Activated T-helper 9 cell treated with anti-CD3 and anti-CD28 coated beads, Interleukin-2, amount 50 U/mL, for 16 hours (primary cell): ENCODE measurements at places on chromosomes 12 and 14.

- DNase-seq, result no peak
Measured at GRCh38 chr14:69768873-69769272, 1.9 kb downstream of the SRSF5 start.

- DNase-seq, result no peak
Measured at GRCh38 chr12:87160848-87161601, 868.2 kb downstream of the C12orf50 start.

- DNase-seq, result no peak
Measured at GRCh38 chr12:111143271-111143670, 222.9 kb upstream of the MYL2 start.

GRCh38 chr12:51403681-51404136, 12.5 kb upstream of the GALNT6 start:
- no peak for DNase-seq

DNA sequence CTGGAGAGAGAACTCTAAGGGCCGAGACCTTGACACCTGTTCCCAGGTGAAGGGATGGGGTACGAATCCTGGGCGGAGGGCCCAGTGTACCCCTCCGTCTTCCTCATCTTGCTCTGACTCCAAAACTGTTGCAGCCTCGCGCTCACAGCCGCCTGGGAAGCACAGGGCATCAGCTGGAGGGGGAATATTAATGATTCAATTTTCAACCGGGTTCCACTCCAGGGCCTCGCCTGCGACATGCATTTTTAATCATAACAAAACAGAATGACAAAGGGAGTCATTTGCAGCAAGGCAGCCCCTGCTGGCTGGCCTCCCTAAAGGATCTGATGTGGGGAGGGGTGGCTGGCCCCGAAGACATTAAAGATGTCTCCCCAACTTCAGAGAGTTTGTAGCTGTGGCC, 41.6 kb upstream of the ESRRB start:
- DNase-seq, result no peak

DNA sequence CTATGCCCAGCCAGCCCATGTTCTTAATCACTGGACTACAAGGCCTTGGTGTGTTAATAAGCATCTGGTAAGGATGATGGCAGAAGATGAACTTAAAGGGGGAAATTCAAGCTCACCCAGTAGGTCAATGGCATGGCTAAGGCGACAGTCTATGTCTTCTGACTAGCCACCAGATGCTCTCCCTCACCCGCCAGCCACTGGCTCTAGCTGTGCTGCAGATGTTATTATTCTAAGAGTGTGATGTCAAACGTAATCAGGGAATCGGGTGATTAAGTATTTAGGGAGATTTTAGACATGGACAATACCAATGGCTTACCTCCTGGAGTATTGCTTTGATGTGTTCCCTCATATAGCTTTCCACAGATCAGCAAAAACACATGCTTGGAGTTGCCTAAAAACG, 39.2 kb upstream of the MAX start:
- DNase-seq, result no peak

DNA sequence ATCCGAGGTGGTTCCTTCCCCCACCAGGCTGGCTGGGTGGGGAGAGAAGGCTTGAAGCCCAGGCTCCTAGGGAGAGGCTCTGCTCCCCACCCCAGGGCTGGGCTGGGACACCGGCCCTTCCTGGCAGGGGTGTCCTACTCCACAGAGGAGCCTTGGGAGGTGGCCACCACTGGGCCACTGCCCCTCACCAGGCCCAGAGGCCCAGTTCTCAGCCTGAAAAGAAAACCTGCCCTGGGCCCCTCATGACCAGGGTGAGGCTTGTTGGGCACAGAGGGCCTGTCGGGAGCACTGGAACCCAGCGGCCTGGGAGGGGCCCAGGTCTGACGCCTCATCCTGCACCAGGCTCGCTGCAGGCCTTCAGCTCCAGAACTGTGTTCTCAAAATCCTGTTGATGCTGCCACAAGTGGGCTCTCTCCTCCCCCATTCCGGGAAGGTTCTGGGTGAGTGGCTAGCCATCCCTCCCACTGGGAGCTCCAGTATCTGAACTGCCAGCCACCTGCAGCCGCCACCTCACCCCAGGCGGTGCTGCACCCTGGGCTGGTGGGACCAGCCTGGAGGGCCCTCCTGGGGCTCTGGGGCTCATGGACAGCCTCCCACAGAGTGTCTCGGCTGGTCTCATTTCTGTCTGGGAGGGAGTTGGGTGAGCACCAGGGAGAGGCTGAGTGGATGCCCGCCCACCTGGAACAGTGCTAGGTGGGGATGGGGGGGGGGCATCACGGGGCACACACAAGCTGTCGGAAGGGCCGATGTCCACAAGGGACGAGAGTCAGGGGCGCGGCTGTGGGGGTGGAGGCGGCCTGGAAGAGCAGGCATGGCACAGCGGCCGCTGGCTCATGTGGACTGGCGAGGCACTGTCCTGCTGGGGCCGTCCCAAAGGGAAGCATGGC, 11.8 kb downstream of the BAG5 start:
- no peak for DNase-seq

DNA sequence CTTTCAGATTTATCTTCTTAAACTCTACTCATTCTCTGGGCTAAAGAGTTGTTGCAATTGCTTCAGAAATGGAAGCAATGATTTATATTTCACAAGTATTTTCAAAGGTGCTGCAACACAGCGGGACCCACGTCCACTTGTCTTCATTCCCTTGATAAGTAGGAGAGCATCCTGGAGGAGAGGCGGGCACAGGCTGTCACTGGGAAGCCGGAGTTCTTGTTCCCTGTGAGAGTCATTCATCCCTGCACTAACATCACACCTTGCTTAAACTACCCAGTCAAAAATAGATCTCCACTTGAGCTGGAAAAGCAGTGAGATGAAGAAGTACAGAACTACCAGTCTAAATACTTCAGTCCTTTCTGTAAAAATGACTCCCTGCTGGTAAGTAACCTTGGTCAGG, 160.5 kb upstream of the RASSF8 start:
- DNase-seq, result no peak

- DNase-seq, result no peak
Measured at GRCh38 chr12:51511546-51512260, 79.3 kb upstream of the SCN8A start.

DNA sequence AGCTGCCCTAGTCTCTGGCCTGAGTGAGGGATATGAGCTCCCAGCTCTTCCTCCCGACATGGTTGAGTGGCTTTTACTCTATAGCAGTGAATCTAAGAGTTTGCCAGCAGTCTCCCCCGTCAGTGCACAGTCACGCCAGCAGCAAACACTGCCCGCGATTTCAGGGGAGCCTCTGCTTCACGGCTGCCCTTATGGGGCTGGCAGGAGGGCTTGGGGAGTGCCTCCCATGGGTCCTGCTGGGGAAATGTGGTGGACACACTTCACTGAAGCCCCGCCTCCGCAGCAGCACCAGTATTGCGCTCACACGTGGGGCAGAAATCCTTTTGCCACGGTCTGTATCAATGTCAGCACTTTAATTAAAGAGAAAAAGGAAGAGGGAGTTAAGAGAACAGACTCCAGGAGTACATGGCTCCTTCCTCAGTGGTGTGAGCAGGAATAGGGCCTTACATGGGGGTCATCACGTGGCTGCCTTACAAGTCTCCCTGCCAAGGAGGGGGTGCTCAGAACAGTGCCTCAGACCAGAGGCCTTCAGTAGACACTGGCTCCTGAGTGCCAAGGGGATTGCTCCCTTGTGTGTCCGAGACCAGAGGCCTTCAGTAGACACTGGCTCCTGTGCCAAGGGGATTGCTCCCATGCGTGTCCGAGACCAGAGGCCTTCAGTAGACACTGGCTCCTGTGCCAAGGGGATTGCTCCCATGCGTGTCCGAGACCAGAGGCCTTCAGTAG, 55.7 kb downstream of the SFSWAP start:
- DNase-seq, result no peak

DNA sequence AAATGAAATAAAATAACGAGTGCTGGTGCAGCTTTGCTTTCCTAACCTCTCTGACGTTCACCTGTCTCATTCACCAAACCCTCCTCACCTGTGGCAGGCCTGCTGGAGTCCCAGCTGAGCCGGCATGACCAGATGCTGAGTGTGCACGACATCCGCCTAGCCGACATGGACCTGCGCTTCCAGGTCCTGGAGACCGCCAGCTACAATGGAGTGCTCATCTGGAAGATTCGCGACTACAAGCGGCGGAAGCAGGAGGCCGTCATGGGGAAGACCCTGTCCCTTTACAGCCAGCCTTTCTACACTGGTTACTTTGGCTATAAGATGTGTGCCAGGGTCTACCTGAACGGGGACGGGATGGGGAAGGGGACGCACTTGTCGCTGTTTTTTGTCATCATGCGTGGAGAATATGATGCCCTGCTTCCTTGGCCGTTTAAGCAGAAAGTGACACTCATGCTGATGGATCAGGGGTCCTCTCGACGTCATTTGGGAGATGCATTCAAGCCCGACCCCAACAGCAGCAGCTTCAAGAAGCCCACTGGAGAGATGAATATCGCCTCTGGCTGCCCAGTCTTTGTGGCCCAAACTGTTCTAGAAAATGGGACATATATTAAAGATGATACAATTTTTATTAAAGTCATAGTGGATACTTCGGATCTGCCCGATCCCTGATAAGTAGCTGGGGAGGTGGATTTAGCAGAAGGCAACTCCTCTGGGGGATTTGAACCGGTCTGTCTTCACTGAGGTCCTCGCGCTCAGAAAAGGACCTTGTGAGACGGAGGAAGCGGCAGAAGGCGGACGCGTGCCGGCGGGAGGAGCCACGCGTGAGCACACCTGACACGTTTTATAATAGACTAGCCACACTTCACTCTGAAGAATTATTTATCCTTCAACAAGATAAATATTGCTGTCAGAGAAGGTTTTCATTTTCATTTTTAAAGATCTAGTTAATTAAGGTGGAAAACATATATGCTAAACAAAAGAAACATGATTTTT, 17.1 kb upstream of the AMN start:
- no peak for DNase-seq

DNA sequence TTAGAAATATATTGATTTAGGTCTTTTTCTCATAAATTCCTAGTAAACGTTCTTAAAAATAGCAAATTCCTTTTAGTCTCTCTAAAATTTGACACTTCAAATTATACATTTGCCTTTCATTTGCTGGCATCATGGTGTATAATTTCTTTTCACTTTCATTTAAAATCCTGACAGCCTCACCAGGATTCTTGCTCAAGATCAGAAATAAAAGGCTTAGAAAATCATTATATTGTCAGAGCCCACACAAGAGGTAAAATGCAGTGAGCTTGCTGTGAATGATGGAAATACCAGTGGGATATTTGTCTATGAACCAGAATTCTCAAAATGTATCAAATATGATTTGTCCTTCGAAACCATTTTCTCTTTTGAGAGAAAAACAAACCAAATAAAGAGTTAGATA, 78.2 kb upstream of the PIK3C2G start:
- DNase-seq, result no peak

DNA sequence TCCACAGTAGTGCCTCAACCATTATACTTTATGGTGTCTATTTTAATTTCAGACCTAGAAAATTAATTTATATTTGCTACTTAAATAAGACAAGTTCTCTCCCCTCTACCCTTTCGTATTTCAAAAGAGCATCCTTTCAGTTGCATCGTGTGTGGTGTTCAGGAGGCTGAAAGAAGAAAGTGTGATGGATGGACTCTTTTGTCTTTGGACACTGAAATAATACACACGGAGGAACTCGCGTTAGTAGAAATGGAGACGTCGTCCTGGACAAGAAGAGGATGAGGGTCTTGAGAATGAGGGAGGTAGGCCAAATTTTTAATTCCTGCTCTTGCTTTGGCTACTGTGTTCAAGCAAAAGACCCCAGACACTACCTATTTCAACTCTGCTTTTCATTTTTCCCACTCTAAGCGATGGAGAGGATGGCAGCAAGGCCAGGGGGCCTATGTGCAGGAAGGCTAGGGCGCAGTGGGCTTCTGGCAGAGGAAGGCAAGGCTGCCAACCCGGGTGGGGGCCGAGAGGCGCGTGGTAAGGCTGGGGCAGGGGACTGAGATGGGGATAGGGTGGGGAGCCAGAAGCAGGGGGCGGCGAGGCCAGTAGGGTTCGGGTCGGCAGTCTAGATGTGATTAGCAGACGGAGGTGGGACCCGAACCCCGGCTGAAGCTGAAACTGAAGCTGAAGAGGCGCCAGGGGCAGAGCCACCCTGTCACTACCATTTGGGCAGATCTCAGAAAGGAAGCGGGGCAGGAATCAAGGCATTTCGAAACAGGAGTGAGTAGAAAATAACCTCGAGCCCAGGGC, 722 bp downstream of the TMED8 start:
- DNase-seq, result no peak

DNA sequence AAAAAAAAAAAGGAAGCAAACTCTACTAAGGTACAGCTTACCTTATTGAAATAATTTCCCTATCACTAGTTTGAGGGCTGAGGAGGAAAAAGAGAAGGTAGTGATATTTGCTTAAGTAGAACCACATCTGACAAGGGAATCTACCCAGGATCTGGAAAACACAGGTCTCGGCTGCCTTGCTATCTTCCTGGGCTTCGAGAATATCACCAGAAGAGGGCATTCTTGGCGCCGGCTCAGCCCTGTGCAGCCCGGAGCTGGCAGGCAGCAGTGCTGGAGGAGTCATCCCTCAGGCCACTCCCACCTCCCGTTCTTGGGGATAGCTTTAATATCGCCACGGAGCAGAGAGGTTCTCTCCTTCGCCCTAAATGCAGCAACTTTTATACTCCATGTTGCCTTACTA, 1181.2 kb downstream of the VRK1 start:
- peak; percentile 69 for DNase-seq

DNA sequence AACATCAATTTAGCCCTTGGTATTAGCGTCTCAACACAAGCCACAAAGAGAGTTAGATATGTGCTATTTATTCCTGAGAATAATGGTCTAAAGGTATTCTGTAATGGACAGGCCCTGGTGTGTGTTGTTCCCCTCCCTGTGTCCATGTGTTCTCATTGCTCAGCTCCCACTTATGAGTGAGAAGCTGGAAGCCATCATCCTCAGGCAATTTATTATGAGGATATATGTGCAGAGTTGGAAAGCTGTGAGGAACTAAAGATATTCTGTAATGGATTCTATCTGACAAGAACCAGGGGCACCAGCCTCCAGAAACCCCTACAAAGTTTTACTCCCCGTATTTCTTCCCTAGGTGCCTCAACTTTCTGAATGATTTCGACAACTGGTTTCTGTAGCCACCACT, 210.8 kb downstream of the GRIN2B start:
- DNase-seq, result no peak

GRCh38 chr12:2354151-2354991, 301.6 kb downstream of the CACNA1C start:
- no peak for DNase-seq

- no peak for DNase-seq
Measured at GRCh38 chr12:62914443-62915203, 20.3 kb downstream of the PPM1H start.

- DNase-seq, result no peak
Measured at GRCh38 chr12:75888874-75889613, 142.5 kb downstream of the PHLDA1 start.

DNA sequence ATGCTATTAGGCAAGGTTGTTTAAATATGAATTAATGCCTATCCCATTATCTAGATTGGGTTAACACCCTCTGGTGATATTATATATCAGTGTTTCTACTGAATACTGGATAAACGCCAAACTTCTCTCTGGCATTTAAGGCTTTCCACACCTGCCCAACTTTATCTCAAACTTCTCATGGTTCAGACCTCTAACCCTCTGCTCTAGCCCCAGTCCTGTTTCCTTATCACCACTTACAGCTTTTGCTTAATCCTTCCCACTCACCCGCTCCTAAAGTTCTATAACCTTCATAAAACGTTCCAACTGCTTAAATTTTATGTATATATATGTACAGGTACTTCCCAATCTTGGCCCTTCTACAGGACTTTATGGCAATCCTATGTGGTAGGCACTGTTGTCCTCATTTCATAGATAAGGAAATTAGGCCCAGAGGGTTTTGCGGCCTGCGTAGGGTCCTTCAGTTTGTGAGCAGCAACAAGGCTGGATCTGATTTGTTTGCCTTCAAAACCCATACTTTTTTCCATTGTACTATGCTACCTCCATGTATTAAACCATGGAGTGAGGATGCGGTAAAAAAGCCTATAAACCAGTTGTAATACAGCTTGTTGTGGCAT, 1.2 kb downstream of the LPCAT3 start:
- no peak for DNase-seq
